ENCODE measurements at places on chromosomes 5 and 9.

DNA sequence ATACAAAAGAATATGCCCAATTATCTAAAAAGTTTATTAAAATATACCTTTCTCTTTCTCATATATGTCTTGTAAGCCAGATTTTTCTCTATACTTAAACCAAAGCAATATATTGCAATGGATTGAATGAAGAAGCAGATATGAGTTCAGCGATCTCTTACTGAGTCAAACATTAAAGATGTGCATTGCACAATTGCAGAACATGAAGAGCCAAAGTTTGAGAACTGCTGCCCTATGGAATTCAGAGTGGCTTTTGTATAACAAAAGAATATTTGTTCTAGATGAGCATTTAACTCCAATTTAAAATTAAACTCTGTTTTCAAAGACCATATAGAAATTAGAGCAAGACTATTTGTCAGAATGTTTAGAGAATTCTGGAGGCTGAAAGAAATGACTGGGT, 519.0 kb upstream of the DAB2 start:
- no peak for DNase-seq

DNA sequence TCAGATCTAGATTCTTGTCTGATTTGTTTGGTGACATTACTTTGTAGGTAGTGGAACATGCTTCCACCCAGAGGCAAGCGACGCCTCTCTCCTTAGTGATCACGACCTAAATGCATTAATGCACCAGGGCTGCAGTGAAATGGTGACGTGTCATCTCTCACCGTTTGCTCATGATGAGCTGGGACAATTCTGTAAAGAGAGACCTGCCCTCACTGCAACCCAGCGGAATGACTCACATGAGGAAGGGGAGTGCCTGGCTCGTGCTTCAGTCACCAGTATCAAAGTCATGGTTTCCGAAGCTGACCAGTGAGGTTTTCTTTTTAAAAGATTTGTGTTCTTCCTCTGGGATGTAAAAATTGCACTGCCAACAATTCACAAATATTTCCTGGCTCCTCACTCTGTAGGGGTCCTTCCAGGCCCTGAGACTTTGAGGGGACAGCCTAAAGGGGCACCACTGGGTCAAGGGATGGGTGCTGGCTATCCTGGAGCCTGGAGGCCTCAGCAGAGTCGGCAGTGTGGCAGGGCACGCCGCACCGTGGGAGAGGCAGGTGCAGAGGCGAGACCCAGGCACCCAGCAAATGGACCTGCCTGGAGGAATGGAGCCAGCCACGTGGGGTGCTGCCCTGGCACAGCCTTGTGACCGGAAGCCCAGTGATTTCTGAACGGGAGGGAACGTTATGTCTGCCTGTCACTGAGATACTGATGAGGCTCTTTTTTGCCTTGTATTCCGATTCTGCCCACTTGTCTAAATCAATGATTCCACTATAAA, 17.3 kb downstream of the QSOX2 start:
- DNase-seq, result peak; percentile 58

GRCh38 chr9:130710822-130711352, 17.3 kb downstream of the EXOSC2 start:
- DNase-seq, result no peak

- DNase-seq, result no peak
Observed at GRCh38 chr5:7751874-7752273, 99.1 kb downstream of the CFAP90 start.

DNA sequence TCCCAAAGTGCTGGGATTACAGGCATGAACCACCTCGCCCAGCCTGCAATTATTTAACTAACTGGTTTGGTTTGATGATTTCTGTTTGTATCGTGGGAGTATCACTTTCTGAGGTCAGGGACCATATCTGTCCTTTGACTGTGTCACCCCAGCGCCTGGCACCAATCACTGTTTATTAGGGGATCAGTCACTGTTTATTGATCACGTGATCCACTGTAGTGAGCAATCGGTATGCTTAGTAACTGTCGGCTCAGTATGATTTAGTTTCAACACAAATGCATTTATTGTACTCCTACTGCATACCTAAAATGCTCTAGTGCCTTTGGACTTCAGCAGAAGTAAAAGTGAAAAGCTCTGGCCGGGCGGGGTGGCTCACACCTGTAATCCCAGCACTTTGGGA, 54.8 kb downstream of the COL5A1 start:
- no peak for DNase-seq

DNA sequence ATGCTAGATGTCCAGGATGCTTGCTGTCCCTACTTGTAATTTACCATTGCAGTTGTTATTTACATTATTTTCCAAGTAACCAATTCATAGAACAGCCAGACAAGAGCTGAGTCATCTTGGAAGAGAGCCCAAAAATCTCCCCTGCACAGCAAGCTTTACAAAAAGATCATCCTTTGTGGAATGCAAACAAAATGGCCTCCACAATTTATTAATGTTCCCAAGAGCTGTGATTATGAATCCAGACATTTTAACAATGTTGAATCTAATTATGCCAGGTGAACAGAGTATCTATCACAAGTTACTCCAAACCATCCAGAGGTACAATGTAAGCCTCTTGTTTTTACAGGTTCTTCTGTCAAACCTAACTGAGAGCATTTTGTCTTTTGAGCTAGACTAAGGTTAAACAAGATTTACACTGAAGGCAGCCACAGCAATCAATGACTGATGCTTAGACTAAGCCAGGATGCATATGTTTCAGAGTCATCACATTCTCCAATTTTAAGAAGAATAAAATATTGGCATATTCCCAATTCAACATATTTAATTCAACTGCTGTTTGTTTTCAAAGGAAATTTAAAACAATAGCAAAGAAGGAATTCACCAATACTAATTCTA, 95.3 kb upstream of the SLC12A2 start:
- DNase-seq, result peak; percentile 83

GRCh38 chr9:35842020-35842745, 13.2 kb downstream of the TMEM8B start:
- no peak for DNase-seq

GRCh38 chr5:134590992-134591659, 41.5 kb downstream of the SAR1B start:
- no peak for DNase-seq

DNA sequence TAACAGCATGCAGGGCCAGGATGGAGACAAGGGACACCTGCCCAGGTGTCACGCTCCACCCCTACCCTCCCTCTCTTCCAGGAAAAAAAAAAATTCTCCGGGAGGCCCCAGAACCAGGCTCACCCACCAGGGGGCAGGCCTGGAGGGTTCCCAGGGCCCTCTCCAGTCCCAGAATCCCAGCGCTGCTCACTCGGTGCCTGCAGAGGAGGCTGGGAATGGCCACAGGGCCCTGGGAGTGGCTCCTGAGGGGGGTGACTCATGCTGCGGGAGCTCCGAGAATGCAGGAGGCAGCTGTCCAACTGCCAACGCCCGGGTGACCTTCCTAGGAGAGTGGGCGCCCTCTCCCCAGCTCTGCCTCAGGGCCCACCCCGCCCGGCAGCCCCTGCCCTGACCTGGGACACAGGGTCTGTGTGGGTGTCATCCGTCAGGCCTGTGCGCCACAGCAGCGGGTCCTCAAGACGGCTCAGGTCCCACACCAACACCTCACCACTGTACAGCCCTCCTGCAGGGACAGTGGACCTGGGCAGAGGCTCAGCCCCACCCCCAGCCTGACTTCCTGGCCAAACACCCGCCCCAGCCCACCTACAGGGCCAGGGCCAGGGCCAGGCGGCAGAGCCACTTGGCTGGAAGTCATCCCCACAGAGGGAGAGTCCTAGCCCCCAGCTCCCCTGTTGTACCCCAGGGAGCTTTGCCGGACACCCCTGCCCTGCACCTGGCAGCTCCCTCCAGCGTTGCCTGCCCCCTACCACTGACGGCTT, 21.2 kb downstream of the DYNC2I2 start:
- DNase-seq, result peak; percentile 95

DNA sequence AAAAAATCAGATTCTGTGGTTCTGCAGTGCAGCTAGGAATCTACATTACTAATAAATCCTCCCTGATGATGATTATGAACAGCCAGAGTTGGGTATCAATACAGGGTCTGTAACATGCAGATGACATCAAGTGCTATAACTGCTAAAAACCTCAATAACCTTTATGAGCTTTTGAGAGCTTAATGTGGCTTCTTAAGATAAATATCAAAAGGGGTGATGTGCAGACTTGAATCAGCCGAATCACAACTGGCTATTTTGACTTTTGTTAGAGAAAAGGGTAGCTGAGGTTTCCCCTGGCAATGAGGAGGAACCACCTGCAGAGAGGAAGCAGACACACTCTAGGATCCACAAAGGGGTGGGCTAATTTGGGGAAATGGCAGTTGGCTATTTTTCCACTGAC, 30.2 kb downstream of the CAPSL start:
- no peak for DNase-seq

GRCh38 chr5:16723821-16724220, 107.0 kb upstream of the RETREG1 start:
- no peak for DNase-seq

DNA sequence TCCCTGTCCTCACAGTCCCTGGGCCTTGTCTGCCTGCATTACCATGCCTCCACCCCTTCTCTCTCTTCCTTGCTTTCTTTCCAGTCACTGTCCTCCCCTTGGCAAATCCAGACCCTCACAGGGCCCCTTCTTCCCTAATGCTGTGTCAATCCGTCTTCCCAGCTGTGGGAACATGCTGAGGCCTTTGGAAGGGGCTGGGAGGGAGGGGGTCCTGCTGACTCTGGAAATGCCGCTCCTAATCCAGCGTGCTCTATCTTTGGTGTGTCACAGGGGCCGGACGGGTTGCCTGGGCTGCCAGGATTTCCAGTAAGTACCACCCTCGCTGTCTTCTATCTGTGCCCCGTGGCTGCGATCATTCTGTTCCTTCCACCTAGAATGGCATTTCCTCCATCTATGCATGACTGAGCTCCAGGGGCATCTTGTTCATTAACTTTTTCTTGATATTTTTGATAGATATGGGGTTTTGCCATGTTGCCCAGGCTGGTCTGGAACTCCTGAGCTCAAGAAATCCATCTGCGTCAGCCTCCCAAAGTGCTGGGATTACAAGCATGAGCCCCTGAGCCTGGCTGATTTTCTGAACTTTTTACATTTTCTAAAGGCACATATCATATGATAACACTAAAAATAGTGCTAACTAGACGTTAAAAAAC, 64.5 kb upstream of the TGFBR1 start:
- DNase-seq, result no peak

DNA sequence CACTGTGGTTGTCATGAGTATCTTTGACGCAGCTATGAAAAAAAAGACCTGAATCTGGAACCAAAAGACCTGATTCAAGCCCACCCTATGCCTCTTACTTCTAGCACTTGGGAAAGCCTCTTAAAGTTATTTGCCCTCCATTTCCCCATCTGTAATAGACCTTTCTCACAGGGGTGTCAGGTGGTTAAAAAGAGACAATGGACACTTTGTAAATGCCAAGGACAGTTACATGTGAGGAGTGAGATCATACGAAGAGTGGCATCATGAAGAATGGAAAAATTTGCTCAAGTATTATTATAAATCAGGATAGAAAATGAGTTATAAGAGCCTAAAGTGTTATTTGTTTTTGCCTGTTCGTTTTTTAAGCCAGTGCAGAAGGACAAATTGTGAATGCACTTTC, 46.5 kb downstream of the ACTL7B start:
- DNase-seq, result no peak

- no peak for DNase-seq
Observed at GRCh38 chr5:32202394-32202793, 28.3 kb upstream of the GOLPH3 start.

Data from HS-5 (cell line).